Muscle of arm (tissue), 14 donors: ENCODE measurements at places on chromosomes 5 and 9. TPM values are rescaled to one million over a fixed set of nuclear protein-coding genes. Genes with fewer than 3 reads are reported as not detected.

GRCh38 chr9:99129091-99129490 lies 24.2 kb downstream of the TGFBR1 start:
- no peak for DNase-seq

DNA sequence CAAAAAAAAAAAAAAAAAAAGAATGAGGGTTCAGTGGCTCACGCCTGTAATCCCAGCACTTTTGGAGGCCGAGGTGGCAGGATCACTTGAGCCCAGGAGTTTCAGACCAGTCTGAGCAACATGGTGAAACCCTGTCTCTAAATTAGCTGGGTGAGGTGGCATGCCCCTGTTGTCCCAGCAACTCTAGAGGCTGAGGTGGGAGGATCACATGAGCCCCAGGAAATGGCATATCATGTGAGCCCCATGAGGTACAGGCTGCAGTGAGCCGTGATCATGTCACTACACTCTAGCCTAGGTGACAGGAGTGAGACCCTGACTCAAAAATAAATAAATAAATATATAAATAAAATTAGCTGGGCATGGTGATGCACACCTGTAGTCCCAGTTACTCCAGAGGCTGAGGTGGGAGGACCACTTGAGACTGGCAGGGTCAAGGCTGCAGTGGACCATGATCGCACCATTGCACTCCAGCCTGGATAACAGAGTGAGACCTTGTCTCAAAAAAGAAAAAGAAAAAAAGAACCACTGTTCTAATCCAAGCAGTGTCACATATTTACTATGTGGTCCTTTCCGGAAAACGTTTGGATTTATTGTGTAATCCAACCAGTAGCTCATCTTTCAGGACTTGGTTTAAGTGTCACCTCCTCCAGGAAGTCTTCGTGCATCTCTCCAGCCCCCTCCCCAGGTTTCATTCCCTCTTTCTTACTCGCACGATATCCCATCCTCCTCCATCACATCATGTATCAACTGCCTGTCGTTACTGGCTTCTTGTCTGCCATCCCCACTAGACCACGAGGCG lies 12.3 kb upstream of the SPOUT1 start:
- no peak for DNase-seq

DNA sequence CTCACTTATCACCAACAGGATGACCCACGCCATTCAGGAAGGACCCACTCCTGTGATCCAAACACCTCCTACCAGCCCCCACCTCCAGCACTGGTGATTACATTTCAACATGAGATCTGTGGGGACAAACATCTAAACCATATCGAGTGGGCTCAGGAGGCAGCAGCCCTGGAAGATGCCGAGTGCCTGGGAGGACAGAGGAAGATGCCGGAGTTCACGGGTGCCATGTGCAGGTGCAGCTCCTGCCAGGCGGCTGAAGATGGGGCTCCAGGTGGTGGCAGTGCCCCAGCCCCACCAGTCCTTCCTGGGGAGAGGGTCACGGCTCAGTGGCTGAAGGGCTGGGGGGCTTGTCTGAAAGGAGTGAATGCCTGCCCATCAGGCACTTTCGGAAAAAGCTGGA lies 6.1 kb upstream of the CEP72 start:
- no peak for DNase-seq

The VPS13A gene
- polyA plus RNA-seq: 28.0 TPM

The STPG3 gene
- not detected for polyA plus RNA-seq

The STING1 gene
- polyA plus RNA-seq: 26.7 TPM

The PCDHB12 gene
- polyA plus RNA-seq: 3.6 TPM
